CMK (cell line): ENCODE measurements at places on chromosomes 4 and X.

GRCh38 chr4:40038977-40039376, 17.7 kb upstream of the N4BP2 start:
- no peak for DNase-seq

DNA sequence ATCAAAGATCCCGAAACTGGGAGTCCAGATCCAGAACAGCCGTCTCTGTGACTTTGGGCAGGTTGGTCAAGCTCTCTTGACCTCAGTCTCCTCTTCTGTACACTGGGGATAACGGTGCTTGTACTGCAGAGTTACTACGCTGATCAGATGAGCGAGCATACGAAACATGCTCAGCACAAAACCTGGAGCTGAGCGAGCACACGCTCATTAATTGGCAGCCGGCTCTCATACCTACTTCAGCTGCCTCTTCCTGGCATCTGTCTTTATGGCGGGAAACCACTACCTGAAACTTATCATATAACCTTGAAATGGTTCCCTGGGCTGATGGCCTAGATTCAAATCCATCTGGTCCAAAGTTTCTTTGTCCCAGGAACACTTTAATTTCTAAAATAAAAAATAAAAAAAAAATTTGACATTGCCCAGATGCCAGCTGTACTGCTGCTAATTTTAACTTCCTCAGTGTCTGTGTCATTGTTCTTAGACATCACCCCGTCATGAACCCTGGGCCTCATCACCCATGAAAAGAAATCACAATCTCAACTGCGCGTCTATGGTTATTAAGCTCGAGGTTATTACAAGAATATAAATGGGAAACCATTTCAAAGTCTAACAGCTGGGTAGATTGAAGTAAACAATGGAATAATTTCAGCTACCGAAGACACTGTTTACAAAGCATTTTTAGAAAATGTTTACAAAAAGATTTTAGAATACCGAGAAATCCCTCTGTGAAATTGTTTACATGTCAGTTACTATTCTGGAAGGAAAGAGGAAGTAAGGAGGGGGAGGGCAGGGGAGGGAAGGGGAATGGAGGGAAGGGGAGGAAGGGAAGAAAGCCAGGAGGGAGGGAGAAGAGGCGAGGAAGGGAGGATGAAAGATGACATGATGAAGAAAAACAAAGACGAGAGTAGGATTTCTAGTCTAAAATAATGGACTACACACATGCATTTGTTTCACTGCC, 49.0 kb downstream of the CRMP1 start:
- DNase-seq, result no peak

GRCh38 chr4:118836301-118837120, 585 bp upstream of the SEC24D start:
- DNase-seq, result peak; percentile 29

DNA sequence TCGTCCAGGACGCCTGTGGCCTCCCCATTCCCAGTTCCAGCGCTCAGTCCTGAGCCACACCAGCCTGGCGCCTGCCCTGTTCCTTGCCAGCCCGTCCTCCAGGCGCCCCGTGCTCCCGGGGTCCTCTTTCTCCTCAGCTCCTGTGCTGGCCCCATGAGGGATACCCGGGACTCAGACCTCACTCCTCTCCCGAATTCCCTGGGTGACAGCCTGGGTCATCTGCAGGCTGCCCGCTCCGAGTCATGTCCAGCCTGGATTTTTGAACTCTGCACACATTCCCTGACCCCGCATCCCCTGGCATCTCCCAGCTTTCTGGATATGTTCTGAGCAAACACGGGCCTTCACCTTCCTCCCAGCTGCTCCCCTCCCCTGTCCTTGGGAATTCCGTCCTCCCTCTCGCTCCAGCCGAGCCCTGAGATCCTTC, 14.9 kb upstream of the ADD1 start:
- DNase-seq, result no peak

- DNase-seq, result no peak
Observed at GRCh38 chrX:10457092-10457491, 163.3 kb downstream of the MID1 start.

DNA sequence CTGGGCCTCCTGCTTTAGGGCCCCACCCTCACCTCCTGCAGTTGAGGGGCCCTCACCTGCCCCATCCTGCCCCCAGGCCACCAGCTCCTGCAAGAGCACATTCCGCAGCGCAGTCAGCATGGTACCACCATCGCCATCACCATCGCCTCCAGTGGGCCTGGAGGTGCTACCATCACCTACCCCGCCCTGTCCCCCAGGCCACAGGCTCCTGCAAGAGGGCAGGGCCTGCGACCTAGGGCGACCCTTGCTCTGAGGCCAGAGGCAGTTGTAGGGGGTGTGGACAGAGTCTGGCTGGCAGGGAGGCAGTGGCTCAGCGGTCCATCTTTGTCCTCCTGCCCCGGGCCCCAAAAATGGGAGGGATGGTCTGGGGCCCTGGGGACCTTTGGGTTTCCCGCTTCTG, 3.9 kb upstream of the HAUS7 start:
- no peak for DNase-seq

DNA sequence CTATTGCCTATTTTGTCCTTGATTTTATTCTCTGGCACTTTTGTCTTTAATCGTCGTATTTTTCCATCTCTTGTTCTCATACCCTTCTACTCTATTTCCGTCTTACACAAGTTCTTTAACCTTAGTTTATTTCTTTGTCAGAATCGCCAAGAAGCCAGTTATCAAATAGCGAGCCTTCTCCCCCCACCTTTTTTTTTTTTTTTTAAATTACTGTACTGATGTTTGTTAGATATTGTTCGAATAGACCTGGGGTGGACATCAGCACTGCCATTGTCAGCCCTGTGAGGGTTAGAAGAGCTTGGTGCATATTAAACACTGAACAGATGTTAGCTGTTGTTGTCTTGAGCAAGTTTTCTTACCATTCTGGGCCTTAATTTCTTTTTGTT, 1.2 kb downstream of the SPCS3 start:
- DNase-seq, result no peak

- DNase-seq, result no peak
Observed at GRCh38 chr4:46653842-46654241, 255.2 kb downstream of the COX7B2 start.

GRCh38 chrX:119654112-119654531, 38.8 kb downstream of the SEPTIN6 start:
- DNase-seq, result no peak

- DNase-seq, result no peak
Observed at GRCh38 chr4:12701384-12701783, 782.8 kb downstream of the RAB28 start.

DNA sequence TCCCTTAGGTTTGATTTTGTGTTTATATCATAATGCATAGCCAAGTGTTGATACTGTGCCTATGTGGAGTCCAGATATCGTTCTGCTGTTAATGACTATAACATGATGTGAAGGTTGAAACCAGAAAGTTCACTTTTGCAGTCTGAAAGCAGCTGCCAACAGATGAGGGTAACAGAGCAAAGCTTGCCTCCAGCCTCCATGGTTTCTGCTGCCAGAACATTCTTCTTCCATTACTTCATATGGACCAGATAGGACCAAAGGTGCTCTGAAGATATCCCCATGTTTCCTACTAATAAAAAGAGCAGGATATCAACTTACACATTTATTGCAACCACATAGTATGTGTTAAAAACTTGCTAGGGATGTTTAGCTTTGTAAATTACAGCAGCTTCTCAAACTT, 394.1 kb downstream of the SPRY1 start:
- no peak for DNase-seq

GRCh38 chr4:110487873-110488272, 11.9 kb downstream of the ENPEP start:
- DNase-seq, result no peak

DNA sequence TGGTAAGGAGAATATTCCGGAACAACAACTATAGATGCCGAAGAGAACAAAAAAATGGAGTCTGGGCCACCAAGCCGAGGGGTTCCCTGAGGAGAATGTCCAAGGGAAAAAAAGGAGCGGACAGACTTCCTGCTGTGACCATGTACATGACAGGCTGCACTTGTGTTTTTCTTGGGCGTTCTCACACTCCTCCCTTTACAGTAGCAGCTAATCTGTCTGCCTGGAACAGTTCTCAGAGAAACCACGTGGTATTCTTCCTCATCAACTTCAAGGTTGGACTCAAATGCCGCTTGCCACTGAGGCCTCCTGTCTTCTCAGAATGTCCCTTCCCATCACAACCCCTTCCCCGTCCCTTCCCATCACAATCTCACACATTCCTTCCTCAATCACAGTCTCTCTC, 30.8 kb upstream of the MTNR1A start:
- DNase-seq, result no peak

- peak; percentile 48 for DNase-seq
Observed at GRCh38 chr4:74038425-74039314, at the start of gene CXCL3. CXCL3 (minus strand) TSS chr4:74038689; CDS start chr4:74038611, 78 bp downstream.

- DNase-seq, result no peak
Observed at GRCh38 chrX:10367406-10367805, 210.6 kb downstream of the CLCN4 start.

DNA sequence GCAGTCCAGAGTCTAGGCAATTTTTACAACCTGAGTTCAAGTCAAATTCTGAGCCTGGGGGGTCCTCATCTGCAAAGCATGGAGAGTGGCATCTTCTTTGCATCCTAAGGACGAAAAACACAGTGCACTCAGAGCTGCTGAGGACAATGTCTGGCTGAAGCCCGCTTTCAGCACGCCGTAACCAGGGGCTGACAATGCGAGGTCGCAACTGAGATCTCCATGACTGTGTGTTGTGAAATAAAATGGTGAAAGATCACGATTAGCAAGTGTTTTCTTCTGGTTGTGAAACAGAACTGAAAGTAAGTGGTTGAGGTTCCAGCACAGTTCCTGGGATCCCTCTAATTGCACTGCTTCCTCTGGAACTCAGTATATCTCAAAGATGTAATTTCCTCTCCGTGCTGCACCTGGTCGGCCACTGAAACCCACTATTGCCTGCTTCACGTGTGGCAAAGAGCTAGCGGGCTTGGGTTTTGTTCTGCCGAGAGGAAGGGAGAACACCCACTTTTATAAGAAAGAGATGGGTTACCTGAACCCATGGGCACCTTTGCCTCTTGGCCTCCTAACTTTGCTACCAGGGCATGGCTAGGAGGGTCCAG, 7.7 kb upstream of the F11 start:
- DNase-seq, result no peak

GRCh38 chr4:103091601-103092223, 7.9 kb downstream of the BDH2 start:
- no peak for DNase-seq

DNA sequence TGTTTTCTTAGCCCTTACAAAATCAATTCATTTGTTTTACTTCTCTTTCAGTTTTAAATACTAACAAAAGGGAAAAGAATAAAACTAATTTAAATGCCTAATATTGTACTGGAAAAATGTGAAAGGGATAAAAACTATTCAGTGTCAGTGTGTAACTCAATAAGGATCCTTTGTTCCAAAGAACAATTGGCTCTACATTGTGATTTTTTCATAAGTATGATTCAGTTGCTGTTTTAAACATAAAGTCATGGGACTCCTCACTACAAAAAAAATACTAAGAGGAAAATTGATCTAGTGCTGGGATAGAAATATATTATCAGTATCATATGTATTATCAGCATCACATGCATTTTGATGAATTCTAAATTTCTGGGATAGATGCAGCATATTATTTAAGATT, 199.4 kb upstream of the TRAM1L1 start:
- DNase-seq, result no peak

DNA sequence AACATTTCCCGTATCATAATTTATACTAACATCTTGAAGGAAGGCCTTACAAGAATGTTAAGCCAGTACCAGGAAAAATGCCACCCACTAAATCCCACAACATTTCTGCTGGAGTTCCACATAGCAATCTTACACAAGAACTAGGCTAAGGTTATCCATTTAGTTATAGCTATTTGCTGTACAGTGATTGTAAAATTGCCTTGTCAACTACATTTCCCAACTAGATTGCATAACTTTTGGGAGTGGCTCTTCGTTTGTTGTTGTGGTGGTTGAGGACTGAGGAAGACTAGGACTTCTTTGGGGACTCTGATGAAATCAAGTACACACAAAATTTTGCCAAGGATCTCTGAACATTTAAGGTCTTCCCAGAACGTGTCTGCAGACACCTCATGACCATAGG, 8.0 kb downstream of the IBSP start:
- DNase-seq, result no peak

DNA sequence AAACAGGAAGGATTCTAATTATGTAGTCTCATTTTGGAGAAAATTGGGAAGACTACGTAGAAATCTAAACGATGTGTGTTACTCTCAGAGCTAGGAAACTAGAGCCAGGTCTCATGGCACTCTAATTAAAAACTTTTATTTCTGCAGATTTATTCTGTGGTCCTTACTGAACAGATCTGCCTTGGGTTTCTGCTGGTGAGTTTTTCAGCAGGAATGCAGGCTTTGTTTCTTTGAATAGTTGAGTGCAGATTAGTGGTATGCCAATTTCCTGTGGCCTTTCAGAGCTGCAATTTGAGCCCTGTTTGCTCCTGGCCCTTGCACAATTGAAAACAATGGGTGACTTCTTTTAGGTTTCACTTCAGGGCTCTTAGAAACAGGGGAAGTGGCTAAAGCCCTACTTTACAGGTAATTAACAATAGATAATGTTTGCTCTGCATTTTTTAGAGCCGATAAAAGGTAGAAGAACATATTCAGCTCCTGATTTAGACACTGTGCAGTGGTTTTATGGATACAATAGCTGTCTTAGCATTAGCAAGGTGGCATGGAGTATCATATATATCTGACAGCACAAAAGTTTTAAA, 21.8 kb downstream of the SPRY1 start:
- DNase-seq, result no peak

GRCh38 chrX:22060415-22061280, 28.5 kb downstream of the PHEX start:
- no peak for DNase-seq

GRCh38 chr4:2284934-2285612, 23.2 kb upstream of the MXD4 start:
- no peak for DNase-seq

- DNase-seq, result no peak
Observed at GRCh38 chr4:151484396-151485102, 75.6 kb downstream of the FHIP1A start.

DNA sequence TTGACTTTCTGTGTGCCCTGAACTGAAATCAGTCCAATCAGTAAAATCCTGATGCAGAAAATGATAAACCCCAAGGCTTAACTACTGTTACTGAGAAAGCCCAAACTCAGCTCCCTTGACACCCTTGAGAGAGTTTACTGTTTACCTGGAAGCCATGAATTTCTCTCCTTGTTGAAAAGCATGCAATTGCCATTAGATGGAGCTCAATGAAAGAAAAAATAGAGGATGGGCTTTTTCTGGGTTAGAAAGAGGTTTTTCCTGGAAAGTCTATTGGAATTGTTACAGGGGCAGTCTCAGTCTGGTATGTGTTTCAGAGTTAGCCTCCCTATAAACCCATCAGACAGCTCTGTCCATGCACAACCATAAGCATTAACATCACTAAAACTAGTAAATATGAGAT, 66.4 kb upstream of the C4orf54 start:
- no peak for DNase-seq

GRCh38 chr4:183747931-183748670, 89.0 kb downstream of the TRAPPC11 start:
- no peak for DNase-seq

- no peak for DNase-seq
Observed at GRCh38 chrX:2875798-2876399, 47.2 kb downstream of the GYG2 start.

DNA sequence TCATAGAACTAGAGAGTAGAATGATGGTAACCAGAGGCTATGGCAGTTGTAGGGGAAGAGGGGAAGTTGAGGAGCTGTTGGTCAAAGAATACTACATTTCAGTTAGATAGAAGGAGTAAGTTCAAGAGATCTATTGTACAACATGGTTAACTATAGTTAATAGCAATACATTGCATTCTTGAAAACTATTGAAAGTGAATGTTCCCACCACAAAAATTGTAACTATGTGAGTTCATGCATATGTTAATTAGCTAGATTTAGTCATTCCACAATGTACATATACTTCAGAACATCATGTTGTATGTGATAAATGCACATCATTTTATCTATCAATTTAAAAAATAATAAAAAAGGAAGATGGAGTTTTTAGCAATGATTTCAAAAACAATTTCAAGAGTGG, 125.3 kb upstream of the IL15 start:
- no peak for DNase-seq
